ENCODE measurements at places on chromosomes 2 and 18.
A peak's percentile ranks its signal among the peaks of the same experiment; 100 is the strongest.

DNA sequence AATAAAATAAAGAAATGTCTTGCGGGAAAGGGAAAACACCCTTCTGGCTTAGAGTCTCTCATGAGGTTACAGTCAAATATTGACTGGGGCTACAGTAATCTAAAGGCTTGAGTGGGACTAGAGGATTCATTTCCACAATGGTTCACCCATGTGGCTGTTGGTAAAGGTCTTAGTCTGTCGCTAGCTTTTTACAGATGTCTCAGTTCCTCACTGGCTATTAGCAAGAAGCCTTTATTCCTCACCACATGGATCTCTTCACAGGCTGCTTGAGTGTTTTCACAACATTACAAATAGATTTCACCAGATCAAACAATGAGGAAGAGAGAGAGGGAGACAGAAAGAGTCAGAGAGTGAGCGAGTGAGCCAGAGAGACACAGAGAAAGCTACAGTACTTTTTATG is 8.3 kb upstream of the ZC3H15 start:
- DNase-seq: no peak

DNA sequence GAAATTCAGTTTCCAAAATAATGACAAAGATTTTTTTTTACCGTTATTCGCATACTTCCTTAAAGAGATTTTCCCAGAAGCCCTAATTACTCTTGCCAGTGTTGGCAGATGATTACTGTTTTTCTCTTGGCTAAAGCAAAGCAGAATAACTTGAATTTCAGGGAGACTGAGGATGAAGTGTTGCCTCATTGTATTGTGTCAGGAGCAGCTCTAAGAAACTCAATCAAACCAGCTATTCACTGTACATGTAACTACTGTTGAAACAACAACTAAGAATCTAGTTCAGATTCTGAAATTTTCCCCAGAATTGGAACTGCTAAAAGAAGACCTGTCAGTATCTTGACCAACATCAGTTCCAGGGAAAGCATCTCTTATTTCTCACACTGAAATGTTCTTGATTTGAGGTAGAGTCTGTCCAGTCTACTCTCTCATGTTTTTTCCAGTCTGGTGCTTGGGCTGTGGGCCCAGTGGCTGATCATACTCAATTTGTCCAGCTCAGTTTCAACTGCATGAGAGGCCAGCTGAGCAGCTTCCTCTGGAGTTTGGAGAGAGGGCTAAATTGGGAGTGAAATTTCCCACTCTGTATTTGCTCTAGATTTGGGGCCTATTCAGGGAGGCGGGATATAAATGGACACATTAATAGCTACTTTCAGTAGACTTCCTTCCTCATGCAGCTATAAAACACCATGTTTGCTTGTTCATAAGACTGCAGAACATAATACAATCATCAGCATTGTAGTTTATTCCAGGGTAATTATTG is 78.5 kb downstream of the PPP1R1C start:
- no peak for DNase-seq

GRCh38 chr2:119108186-119108585 is 50.4 kb downstream of the C1QL2 start:
- DNase-seq: no peak

DNA sequence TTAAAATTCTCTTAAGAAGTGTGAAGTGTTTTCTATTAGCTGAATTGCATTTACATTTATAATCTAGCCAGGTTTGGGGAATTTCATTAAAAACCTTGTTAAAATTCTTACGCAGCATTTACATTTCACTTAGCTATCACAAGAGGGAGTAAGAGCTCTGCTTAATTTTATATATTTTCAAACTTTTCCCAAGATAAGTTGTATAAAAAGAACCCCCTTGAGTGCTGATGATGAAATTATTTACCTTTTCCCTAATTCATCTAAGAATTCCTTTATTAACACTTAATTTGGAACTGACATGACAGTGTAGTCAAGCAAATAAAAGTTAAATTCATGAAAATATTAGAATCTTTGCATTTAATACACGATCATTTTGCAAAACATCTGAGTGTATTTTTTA is 54.2 kb upstream of the ZSWIM2 start:
- no peak for DNase-seq

- peak; percentile 57 for DNase-seq
Observed at GRCh38 chr2:190352668-190353536, 9.5 kb downstream of the INPP1 start.

DNA sequence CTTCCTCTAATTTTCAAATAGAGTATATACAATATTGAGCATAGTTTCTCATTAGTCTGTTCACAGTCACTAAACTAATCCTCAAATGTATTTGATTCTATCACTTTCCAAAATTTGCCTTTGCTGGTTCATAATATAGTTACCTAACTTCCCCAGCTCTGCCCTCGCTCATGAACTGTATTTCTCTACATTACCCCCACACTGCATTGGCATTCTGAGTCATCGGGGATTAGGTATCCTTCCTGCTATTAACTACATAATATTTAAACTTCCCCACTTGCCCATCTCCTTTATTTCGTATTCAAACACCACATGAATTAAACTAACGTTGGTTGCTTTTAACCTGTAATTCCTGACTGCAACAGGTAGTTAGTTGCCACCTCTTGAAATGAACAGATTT is 14.8 kb upstream of the CLASP1 start:
- peak; percentile 16 for DNase-seq

DNA sequence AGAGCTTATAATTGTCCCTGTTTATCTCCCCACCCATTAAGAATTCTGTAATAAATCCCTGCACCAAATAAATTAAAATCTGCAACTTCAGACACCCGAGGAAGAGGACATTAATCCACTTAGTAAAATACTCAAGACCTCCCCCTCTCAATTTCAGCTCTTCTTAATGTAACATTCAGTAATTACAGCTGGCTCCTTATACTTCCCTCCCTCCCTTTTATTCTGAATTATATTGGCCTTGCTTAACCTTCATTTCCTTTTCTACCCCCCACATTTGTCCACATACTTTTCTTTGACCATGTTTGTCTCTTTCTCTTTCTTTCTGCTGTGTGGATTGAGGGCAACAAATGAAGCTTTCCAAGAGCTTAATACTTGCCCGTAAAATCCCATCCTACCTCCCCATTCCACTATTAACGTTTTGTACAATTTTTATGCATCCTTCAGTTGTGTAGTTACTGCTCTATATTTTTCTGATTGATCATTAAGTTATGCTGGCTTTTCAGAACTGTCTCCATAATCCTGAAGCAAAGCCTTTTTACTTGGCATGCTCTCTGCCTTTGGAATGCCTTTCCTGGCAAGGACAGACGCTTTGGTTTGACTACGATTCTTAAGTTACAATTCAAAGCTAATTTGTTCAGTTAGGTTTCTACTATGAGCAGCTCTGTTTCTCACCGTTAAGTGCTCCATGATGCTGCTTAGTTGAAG is 580.1 kb downstream of the ZEB2 start:
- no peak for DNase-seq

DNA sequence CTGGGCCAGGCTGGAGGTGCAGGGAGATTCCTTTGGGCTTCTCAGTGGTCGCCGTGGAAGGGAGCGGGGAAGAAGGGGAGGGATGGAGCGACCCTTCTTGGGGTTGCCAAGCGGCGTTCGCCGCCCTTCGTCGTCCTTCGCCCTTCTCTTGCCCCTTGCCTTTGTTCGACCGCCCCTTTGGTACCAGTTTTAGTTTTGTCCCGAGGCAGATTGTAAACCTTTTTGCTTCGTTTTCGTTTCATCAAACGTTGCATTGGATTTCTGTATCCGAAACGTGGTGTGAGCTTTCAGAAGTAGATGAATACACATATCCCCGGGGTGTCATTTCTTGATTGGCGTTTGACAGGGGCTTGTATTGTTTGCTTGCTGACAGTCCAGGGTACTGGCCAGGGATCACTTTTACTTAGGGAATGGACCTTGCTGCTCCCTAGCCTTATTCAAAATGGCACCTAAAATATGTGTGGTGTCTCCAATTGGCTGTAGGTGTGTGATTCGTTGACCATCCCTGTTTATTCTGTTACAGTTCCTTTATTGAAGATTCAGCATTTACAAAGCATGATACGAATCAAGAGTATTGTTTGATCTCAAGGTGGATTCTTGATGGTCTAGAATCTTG is 788 bp downstream of the USP14 start:
- no peak for DNase-seq

- peak; percentile 79 for DNase-seq
Observed at GRCh38 chr2:130869441-130870160, 32.9 kb downstream of the ARHGEF4 start.

- no peak for DNase-seq
Observed at GRCh38 chr18:68429841-68430240, 285.1 kb downstream of the TMX3 start.

DNA sequence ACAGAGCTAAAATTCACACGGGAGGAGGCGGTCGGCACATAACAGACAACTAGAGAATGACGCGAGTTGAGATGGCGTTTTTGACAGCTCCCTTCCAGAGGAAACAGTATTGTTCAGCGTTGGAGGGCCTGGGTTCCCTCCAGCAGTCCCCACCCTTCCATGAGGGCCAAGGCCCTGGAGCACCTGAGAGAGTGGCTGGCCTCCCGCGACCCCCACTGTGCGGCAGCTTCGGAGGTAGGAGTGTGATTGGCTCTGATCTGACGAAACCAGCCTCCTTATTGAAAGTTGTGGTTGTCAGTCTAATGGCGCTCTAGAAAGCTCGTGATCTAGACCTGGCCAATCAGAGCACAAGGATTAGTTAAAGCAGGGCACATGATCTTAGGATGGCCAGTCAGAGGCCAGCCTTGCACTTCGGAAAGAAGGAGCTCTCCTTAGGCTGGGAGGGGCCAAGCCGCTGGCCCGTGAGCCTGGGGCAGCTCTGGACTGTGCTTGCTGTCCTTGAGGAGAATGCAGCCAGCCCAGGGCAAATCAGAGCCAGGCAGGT is 104.5 kb upstream of the CELF4 start:
- DNase-seq: no peak

DNA sequence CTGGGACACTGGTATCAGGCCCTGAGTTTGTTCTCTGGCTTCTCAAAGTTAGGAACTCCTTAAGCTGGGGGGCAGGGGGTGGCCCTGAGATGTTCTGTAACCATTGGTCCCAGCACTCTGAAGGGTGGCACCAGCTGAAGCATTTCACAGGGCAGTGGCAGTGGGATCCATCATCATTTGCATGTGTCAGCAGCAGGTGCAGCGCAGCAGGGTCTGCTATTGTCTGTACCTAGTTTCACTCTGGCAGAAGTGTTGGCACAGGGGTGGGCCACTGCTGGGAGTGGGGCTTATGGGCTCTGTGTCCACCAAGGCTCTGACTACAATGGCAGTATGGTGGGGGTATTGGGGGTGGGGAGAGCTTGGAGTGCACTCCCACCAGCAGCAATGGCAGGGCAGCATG is 460.4 kb upstream of the ZNF804A start:
- DNase-seq: no peak

DNA sequence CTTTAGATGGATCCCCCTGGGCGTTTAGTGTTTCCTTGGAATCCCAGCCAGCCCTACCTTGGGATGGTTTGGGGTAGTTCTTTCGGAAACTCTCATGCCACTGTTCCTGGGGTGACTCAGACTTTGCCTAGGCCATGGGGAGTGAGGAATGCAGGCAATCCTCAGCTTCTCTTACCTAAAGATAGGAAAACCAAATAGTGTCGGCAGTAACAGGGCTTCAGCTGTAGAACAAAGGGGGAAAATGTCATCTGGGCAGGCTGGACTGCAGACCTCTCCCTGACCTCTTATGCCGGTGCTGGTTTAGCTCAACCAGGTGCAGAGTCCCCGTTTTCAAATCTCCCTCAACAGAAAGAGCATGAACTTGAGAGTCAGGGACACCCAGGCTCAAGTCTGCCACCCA is 252.1 kb downstream of the TSN start:
- DNase-seq: no peak

DNA sequence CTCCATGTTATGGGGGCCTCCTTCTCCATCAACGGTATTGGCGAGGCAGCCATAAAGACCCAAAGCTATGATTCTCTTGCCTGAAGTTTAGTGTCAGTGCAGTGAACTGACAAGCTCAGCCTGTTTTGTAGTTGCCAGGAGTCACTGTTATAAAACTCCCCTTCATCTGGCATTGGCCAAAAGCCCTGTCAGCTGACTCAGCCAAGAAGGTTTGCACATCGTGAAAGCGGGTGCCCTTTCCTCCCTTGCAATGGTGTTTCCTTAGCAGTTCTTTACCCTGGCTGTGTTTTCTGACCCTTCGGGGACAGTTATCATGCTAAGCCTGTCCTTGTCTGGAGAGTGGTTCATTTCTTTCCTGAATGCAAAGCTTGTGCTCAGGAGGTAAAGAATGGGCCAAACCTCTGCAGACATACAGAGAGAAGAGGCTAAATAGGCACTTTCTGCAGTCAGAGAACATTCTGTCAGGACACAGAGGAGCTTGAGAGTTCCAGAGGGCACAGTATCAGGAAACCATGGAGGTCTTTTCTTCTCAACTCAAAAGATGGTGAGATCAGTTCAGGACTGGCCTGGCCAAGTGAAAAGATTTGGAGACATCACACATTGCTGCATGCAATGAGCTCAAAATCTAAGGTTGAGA is 414.2 kb downstream of the ZNF521 start:
- peak; percentile 9 for DNase-seq

DNA sequence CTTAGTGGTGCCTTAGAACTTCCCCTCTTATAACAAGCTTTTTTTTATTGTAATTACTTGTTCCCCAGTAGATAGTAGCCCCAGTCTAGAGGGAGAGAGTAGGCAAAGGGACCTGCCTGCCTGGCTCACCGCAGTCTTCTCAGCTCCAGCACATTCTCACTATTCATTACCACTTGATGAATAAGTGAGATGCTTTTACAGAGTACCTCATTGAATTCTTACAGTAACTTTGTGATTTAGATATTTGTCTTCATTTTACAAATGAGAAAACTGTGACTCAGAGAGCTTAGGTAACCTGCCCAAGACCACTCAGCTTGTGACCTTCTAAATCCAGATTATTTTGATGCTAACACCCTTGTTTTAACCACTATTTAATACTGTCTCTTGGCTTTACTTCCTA is 77.8 kb downstream of the CHRNA1 start:
- no peak for DNase-seq

- DNase-seq: peak; percentile 28
Observed at GRCh38 chr2:118078734-118079133, 9.5 kb upstream of the INSIG2 start.

DNA sequence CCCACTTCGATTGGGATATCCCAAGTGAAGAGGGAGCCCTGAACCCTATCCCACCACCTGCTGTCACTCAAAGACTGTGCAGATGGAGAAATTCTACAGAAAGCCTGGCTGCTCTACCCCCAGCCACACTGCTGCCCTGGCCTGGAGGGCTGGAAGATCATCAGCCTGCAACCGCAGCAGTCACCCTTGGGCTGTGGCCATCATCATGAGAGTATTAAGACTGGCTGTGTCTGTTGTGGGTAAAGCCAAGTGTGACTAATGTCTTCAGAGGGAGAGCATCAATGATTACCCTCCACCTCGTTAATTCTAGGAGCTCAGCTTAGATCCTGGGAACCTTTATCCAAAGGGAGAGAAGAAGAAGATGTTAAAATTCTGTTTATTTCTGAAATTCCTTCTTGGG is 221.5 kb downstream of the TFCP2L1 start:
- DNase-seq: no peak

GRCh38 chr18:54284981-54285785 is 15.9 kb downstream of the POLI start:
- DNase-seq: no peak
